Lung microvascular endothelial cell (primary cell): ENCODE measurements at places on chromosomes 11 and 22.

GRCh38 chr11:90343673-90344072, 120.8 kb upstream of the CHORDC1 start:
- DNase-seq, result no peak

GRCh38 chr11:85266646-85267045, 360.5 kb downstream of the DLG2 start:
- DNase-seq, result no peak

GRCh38 chr11:79437278-79437980, 3.4 kb downstream of the TENM4 start:
- peak; percentile 12 for DNase-seq

DNA sequence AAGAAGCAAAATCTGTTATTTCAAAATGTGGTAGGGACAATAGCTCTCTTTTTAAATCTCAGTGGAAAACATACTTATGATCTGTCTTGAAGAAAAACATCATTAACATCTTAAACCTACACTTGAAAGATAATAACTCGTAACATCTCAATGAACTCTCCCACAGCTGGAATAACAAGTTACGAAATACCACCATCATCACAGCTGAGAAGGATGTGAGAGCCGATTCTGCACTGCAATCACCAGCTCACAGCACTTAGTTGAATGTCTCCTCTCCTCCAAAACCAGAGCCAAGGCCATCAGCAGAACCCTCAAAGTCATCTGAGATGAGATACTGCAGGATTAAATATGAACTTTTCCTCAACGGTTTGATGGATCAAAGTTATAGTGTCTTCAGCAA, 124.3 kb downstream of the ARHGAP20 start:
- DNase-seq, result no peak

DNA sequence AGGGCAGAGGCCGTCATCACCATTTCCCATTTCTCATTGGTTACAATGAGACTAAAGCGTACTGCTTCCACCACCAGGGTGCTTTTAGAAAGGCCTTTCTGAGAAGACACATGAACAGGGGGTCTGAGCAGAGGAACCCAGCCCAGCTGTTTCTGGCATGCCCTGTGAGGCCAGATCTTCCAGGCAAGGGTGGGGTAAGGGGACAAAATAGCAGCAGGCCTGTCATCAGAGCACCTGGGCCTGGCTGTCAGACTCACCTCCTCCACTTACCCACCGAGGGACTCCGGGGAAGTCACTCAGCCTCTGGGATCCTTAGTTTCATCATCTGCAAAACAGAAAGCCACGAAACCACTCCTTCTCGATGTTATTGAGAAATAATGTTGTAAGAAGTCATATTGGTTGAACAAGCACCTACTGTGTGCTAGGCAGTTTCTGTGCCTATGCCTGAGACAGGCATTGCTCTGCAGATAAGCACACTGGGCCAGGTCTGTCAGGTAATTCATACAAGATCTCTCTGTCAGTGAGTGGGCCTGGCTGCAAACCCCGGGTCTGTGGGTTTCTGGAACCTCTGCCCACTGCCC, 8.8 kb upstream of the WNT11 start:
- no peak for DNase-seq
